ENCODE measurements at places on chromosomes 12 and 14.

DNA sequence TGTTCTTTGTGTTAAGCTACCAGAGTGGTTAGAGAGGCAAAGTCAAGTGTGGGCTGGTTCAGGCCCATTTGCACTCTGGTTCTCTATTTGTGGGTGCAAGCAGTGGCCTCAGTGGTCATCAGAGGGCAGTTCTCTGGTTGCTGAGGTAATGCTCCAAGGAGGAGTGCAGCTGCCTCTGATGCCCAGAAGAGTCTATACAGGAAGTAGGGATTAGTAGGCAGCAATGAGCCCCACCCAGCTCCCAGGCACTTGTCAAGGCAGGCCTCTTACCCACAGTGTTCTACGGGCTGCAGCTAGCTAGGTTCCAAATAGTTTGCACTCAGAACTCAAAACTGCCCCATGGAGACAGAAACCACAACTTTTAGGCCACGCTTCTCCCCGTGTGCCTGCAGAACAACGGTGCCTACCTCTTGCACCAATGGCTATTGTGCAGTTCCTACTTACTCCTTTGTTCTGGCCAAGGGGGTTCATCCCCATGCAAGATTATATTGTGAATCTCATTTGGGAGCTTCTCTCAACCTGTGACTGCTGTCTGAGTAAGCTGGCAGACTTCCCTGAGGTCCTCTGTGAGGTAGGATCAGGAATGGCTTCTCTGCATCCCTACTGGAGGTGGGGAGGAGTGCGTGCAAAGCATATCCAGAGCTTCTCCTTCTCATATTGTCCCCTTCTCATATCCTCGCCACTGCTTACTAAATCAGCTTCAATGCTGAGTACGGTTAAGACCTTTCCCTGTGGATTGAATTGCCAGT lies 410.3 kb upstream of the LMO3 start:
- no peak for DNase-seq

- DNase-seq: peak; percentile 13
These were observed 780 bp downstream of the TBC1D15 start for GRCh38 chr12:71840231-71840847.

- no peak for DNase-seq
These were observed 9.5 kb downstream of the BATF start for GRCh38 chr14:75531660-75532317.

- DNase-seq: no peak
These were observed 399.2 kb downstream of the IPO8 start for GRCh38 chr12:30296486-30296885.

GRCh38 chr12:50187084-50187900 lies 20.1 kb upstream of the CERS5 start:
- no peak for DNase-seq

DNA sequence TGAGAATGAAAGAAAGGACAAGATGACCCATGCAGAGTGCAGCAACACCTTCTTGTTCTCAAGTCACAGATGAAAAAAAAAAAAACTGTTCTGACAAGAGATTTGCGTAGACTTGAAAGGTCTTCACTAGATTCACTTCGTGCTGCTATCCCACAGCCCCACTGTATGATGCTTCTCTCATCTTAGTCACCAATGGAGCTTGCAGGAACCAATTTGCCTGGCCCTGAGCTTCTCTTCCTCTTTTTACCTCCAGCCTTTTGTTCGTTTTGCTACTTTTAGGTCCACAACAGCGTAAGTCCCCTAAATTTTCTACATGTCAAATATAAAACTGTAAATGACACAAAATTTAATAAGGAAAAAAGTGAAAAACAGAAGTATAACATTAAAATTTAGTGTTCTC lies 107.9 kb upstream of the NAP1L1 start:
- no peak for DNase-seq

DNA sequence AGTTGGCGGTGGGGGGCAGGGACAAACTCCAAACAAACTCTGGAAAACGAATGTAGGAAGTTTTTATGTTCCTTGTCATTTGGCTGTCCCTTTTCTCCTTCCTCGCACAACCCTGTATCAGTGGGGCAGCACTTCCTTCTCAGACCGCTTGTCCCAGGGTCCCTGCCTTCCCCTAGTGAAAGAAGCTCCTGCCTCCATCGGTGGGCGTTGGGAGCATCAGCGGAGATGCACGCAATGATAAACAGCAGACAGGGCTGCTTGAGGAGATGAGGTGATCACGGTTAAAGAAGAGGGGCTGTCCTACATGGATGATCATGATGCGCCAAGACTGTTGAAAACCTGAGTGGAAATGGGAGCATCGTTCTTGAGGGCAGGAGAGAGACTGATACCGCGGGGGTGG lies 620 bp downstream of the C1S start:
- no peak for DNase-seq

DNA sequence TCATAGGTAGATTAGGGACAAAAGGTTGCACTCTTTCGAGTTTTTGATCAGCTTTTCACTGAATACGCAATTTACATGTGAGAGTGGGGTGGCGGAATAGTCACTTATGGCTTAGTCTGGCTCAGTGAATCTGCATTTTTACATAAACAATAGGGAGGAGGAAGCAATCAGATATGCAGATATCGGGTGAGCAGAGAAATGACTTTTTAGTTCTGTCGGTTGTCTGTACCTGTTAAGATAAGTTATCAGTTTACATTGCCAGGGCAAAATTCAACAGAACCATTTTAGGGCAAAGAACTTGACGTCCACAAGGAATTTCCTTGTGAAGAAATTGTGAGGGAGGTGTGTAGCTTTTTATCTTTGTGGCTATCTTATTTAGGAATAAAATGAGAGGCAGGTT lies 15.4 kb upstream of the EGLN3 start:
- no peak for DNase-seq

- DNase-seq: no peak
These were observed 11.1 kb downstream of the COQ6 start for GRCh38 chr14:73961192-73961591.

DNA sequence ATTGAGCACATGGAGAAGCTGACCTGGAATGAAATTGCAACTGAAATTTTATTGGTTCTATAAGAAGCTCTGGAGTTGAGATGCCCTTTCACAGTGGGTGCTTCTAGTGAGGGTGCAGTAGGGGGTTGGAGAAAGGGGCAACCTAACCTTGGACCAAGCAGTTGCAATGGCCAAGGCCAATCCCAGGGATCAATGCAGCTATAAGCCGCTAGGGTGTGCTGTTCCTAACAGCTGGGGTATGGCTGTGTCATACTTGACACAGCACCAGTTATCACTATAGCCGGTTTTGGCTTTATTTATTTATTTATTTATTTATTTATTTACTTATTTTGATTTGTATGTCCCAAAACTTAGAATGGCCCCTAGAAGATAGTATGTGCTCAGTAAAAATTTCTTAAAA lies 505.9 kb downstream of the FLRT2 start:
- DNase-seq: no peak

DNA sequence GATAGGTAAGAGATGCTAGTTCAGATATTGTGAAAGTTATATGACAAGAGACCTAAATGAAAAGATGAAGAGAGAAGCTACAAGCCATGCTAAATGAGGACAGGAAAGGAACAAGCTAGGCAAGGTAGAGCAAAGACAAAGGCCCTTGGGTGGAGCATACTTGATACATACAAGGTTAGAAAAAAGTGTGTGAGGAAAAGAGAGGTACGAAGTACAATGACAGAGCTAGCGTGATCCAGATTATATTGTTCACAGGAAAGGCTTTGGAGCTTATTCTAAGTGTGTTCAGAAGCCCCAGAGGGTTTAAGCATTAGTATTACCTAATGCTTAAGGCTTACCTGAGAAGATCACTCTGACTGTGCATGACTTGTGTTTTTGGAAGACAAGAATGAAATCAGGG lies 75.0 kb downstream of the SLCO1B3 start:
- no peak for DNase-seq

DNA sequence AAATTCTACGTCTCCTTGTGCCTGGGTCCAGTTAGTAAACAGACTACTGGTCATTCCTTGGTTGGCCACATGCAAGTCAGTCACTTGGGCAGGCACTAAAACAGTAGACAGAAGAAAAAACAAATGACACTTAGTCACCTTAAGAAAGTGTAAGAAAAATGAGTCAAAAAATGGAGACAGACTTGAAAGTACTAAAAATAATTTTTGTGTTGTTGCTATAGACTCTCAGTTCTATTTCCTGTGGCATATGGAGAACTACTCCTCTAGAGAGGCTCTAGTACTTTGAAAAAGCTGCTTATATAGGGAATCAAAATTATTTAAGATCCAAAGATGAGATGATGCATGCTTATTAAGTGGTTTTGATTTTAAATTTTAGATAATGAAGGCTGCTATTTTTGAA lies 56.0 kb downstream of the PTPRB start:
- DNase-seq: no peak

DNA sequence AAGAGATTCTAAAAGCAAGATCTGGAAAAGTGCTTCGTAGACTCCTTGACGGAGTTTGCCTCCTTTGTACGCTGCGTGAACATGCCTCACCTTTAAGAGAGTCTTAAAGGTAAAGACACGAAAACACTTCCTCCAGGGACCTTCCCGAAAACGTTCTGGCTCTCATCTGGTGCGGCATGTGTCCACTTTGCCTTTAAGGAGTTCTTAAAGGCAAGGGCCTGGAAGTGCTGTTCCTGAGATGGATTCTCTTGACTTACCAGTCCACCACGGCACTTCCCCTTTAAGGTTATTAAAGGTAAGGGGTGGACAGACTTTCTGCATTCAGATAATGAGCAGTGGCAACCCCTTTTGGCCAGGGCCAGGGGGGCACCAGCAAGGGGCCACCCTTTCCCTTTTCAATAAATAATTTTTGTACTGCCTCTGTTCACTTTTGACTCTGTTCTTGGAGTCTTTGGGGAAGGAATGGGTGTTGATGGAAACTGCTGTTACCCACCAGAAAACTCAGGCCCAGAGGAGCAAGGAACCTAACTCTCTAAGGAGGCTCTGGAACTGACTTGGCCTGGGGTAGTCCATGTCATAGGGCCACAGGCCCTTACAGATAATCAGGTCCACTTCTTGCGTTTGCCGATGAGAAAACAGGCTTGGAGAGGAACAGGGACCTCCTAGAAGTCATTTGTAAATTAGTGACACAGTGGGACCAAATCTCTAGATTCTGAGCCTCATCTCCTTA lies 4.4 kb downstream of the REM2 start:
- DNase-seq: peak; percentile 100

DNA sequence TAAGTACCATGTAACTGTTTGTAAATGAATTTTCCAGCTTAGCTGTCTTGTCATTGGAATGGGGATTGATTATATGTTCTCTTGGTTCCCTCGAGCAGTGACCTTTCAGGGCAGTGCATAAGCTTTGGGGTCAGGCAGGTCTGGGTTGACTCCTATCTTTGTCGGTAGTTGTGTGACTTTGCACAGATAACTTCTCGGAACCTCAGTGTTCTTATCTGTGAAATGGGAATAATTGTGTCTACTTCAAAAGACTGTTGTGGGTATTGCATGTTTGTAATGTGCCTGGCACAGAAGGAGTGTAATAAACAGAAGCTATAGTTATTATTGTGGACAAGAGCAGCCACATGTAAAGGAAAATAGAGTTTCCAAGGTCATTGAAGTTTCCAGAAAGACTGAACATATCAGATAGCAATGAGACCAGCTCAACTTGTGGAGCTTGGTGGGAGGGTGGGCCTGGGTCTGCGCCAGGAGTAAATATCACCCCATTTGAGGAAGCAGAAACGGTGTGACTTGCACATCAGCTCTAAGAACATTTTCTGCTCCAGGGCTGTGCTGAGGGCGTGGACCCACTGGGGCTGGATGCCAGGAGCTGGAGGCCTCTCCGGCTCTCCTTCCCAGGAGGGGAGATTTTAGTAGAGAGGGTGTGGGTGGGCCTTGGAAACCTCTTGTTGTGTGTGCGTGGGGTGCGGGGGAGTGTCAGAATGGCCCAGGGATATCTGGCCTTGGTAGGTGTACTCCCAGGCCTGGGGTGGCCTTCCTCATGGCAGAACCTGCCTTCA lies 19.7 kb downstream of the FOS start:
- no peak for DNase-seq

DNA sequence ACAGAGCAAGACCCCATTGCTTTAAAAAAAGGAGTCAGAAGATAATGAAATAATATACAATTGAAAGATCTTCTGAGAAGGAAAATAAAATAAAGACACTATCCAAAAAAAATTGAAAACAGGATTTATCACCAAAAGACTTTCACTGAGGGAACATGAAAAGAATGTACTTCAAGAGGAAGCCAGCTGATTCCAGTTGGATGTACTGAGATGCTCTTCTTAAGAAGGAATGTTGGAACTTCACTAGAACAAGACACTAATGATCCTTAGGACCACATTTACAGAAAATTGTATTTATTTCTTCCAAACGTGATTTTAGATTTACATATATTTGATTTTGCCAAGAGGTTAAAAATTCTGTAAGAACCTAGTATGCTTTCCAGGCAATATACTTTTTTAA lies 65.6 kb upstream of the CNOT2 start:
- no peak for DNase-seq

DNA sequence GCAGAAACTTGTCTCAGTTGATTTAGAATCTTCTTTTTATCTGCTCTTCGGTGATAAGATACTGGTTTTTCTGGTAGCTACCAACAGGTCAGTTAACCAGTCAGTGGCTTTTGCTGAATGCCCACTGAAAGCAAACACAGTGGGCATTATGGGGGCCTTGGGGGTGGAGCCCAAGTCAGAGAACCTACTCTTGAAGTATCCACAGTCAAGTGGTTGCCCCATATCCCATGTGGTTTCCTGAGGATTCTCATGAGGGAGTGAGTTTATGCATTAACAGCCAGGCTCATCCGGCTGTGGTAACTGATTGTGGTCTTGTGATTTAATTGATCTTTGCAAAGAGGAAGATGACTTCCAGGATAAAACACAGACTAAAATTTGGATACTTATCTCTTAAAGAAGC lies 83.7 kb downstream of the ST8SIA1 start:
- DNase-seq: no peak

- DNase-seq: no peak
These were observed 87.8 kb downstream of the DDX51 start for GRCh38 chr12:132056320-132056719.

DNA sequence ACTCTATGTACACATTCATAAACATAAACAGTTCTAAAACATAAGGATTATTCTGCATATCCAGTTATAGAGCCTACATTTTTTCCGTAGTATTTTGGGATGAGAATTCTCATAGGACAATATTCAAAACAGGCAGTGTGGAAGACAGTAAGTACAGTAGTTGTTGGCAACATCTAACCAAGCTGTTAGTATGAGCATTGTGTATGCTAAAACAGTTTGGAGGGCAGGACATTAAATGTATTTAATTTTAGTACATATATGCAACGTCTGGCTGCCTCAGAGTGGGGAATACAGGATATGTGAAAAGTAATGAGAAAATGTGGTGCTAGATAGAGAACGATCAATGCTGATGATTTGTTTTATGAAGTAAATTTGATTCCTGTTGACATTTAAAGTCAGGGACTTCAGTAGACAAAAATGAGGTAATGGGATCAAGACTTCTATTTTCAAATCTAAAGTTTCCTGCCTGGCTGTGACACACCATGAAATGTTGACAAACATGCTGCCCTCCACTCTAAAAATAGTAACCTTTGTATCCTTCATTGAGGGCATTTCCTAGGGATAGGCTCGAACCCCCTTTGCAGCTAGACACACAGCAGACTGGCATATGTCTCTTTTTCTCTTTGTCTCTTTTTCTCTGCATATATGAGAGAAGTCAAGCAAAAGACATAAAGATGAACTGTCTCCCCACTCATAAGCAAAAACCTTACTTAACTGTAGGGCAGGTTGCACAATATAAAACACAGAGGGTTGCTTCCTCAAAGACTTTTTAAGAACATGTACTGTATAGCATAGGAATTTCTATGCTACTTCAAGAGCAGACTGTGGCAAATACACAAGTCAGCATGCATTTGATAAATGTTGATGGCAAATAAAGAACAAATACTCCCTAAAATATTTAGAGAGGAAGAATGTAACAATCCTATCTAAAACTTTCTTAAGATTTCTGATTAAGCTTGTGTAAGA lies 75.5 kb upstream of the GTF2A1 start:
- DNase-seq: no peak

Measured in NCI-H2029 (cell line).